Retina (tissue), 1 donor: ENCODE measurements at places on chromosomes 13 and 19.

GRCh38 chr13:99867535-99868257 is 103.9 kb downstream of the ZIC5 start:
- no peak for DNase-seq

- DNase-seq, result no peak
Observed at GRCh38 chr13:40818926-40819325, 29.5 kb downstream of the SLC25A15 start.

GRCh38 chr19:1045247-1045603 is 5.3 kb downstream of the ABCA7 start:
- DNase-seq, result no peak

DNA sequence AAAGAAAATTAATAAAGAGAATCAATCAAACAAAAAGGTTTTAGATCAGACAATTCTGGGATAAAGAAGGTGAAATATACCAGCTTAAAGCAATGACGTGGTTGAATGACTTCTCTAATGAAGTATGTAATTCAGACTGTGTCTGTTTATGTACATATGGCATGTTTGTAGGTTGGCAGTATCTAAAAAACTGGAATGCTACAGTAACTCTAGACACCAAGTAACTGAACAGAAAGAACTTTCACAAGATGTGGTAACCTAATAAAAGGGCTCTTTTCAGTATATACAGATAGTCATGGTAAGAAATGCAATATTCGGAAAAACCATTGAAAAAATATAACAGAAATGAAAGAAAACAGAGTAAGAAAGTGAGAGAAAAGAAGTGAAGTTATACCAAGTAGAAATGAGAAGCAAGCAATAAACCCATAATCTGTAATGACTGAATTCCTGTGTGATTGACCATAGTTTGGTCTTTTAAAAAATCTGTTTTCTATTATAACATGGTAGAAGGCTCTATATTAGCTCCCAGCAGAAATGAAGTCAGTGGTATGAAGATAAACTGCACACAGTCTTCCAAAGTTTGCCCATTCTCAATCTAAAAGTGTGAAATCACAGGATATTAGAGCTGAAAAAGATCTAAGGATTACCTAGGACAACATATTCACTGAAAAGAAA is 31.4 kb downstream of the ELF1 start:
- no peak for DNase-seq

GRCh38 chr19:32256341-32256975 is 89.0 kb upstream of the ZNF507 start:
- no peak for DNase-seq
